BJ (cell line): ENCODE measurements at places on chromosomes 16 and 17.

- no peak for DNase-seq
These were observed 100.8 kb downstream of the ADCY9 start for GRCh38 chr16:4015275-4016004.

- DNase-seq: no peak
These were observed 26.9 kb downstream of the TNS4 start for GRCh38 chr17:40474419-40475002.

DNA sequence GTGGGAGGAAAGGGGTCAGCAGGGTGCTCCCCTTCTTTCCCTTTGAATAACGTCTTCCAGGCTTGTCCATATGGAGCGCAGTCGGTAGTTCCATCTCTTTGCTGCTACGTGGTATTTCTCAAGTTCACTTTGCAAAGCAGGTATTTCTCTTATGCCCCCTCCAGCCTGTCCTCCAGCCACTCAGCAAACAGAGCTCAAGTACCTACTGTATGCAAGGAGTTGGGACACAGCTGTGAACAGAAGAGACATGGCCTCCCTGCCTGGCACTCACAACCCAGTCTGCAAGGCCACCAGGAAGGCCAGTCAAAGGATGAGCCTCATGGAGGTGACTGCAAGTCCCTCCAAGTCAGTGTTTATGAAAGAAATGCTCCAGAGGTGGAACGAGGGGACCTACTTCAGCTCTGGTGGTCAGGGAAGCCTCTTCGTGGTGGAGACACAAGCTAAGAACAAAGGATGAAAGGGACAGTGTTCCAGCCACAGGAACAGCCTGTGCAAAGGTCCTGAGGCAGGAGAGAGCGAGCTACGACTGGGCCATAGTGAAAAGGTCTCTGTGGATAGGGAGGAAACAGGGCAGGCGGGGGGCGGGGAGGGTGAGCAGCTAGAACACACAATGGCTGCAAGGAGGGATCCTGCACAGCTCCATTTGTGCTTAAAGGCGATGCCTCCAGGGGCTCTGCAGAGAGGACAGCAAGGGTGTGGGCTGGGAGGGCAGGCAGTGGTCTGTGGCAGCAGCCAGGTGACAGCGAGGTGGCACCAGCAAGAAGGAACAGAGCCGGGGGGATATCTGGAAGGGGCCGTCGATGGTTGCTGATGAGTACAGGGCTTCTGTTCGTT lies 32.6 kb downstream of the PPL start:
- DNase-seq: no peak

GRCh38 chr17:82848022-82848592 lies 8.3 kb upstream of the ZNF750 start:
- DNase-seq: no peak

GRCh38 chr17:48241770-48242497 lies 134.4 kb downstream of the SNX11 start:
- no peak for DNase-seq

GRCh38 chr17:65062171-65062915 lies 5.8 kb upstream of the GNA13 start:
- no peak for DNase-seq

DNA sequence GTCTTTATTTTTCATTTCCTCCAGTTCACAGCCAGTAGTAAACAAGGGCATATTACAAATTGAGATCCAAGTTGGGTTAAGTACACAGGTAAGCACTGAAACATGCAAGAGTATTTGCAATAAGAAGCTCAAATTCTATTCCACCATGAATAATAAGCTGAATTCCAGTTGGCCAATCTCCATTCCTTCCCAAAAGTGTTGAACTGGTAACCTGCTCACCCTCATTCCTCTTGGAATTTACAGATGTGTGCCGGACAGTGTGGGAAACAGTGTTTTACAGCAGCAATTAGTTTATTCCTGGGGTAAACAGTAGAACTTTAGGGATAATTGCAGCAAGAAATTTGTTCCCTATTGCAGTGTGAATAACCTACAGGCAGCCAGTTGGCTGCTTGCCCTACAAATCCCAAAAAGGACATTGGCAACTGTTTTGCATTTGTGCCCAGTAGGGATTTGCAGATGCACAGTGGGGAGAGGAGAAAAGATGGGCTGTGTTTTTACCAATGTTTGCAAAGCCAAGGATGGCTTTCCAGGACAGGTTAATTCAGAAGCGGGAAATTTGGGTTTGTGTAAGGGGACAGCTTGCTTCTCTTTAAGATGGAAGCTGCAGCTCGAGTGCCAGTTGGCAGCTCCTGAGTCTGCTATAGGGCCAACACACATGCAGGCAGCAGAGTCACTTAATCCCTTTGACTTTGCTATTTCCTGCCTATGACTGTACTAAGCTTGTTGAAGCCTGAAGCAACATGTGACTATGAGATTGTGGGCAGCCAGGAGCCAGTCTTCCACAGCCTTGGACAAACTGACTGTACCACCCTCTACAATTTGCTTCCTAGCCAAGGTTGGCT lies 318.9 kb downstream of the MAP2K6 start:
- no peak for DNase-seq

DNA sequence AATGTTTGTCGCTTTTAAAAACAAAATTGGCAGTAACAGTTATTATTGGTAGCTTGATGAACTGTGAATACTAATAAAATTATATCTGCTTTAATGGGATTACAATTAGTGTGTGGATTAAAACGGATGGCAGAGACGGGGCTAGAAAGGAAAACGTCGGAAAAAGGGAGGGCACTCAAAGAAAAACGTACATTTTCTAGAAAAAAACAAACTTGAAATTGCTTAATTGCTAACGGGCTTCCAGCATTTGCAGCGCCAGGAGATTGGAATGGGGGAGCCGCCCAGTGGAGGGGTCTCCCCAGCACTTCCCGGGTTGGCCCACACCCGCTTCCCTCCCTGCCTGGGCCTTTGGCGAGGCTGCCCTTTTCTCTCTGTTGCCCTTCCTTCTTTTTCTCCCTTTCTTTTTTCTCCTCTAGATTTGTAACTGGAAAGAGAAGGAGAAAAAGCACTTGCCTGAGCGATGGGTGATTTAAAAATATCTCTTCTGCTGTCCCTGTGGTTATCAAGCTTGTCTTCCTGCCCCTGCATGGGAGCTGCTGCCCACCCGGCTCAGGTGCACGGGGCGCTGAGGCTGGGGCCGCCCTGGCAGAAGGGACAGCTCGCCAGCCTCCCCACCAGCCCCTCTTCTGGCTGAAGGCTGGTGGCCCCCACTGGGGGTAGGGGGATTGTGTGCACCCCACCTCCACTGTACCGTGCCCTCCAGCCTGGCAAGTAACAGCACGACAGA lies 5.9 kb downstream of the BAHCC1 start:
- no peak for DNase-seq

GRCh38 chr16:20822521-20823325 lies 16.4 kb downstream of the REXO5 start:
- no peak for DNase-seq

DNA sequence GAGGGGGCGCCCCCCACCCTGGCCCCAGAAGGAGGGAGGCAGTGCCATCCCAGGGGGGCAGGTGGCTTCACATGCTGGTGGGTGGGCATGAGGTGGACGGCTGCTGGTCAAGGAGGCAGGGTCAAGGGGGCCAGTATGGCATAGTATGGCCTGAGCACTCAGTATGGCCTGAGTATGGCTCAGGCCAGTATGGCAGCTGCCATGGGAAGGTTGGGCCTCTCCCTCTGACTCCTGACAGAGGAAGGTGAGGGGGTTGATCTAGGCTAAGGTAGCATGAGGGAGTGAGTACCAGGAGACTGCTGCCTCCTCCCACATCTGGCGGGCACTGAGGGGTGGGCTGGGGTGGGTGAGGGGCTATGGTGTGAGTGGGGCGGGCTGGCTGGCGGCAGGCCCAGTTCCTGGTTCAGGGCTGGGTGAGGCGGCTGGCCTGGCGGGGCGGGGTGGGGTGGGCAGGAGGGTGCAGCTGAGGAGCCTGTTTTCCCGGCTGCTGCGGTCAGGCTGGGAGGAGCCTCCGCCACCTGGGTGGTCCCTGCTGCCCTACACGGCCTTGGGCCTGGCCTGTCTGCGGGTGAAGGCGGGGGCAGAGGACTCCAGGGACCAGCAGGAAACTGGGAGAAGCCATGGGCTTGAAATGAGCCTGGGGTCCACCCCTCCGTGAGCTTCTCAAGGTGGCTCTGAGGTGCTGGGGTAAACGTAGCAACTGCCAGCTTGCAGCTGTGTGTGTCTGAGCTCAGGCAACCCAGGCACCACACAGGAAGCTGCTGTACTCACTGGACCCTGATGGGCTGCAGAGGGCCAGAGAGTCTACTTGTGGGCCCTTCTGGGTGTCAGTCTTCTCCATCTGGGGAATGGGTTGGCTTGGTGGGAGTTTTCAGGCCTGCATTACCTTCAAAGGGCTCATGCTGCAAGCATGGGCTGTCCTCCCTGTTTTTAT lies 57.0 kb downstream of the RAI1 start:
- DNase-seq: no peak

- DNase-seq: no peak
These were observed 16.6 kb upstream of the RNF135 start for GRCh38 chr17:30954046-30954830.

- DNase-seq: no peak
These were observed 68.6 kb upstream of the TOB1 start for GRCh38 chr17:50934672-50935220.

GRCh38 chr16:89137666-89138512 lies 33.7 kb upstream of the CDH15 start:
- DNase-seq: no peak

DNA sequence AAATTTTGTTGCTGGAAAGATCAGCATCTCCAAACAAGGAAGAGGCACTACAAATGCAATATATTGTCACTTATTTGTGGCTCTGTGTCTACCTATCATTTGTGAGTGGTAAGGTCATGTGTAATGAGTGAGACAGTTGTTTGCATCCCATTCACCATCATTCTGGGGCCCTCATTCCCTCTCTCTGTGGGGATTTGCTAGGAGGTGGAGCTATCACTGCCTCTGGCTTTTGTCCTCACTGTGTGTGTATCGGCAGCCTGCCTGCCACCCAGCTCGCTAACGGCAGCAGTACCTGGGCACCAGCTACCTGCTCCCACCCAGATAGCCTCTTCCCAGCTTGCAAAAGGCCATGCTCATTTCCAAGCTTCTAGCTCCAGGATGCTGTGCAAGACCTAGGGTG lies 379.2 kb upstream of the ZFHX3 start:
- DNase-seq: no peak

DNA sequence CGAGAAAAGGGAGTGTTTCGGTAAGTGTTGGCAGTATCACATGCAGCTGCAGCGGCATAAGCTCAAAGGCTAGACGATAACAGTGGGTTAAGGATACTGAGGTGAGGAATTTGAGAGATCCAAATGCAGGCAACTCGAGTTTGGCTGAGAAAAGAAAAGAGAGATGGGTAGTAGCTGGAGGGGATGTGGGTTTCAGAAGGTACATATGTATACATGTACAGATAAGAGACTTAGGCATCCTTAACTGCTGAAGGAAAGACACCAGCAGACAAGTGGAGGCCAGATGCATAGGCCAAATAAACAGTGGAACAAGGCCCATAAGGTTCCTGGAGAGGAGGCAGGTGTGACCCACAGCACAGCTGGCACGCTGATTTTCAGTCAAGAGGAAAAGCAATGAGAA lies 86.6 kb upstream of the NETO2 start:
- no peak for DNase-seq

GRCh38 chr16:88526008-88526905 lies 43.9 kb upstream of the ZC3H18 start:
- no peak for DNase-seq

GRCh38 chr16:86229283-86229682 lies 281.0 kb upstream of the FOXF1 start:
- no peak for DNase-seq

GRCh38 chr16:58366247-58367031 lies 25.8 kb upstream of the GINS3 start:
- DNase-seq: no peak

DNA sequence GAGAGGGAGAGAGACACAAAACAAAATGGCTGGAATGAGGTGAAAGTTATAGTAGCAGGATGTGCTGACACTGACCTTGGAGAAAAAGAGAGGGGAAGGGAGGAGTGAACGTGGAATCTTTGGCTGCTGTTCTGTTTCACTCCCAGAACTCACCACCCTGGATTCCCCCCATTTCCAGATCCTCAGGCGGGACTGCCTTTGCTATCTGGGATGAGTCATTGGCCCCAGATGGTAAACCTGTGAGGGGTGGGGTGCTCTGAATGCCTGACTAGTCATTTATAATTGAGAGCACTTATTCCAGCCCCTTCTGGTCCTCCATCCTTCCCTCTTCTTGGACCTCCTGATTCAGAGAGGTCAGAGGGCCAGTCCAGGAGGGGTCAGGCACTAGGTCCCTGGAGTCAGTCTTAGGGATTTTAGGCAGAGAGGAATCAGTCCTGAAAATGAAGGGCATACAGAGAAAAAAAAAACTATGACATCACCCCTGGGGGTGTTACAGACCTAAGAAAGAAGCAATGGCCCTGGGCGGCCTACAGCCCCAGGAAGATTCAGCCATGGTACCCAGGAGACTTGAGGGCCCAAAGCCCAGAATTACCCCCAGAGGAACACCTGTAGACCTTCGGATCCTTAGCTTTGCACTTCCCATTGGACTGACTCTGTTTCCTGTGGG lies 2.2 kb upstream of the ZG16 start:
- DNase-seq: no peak

DNA sequence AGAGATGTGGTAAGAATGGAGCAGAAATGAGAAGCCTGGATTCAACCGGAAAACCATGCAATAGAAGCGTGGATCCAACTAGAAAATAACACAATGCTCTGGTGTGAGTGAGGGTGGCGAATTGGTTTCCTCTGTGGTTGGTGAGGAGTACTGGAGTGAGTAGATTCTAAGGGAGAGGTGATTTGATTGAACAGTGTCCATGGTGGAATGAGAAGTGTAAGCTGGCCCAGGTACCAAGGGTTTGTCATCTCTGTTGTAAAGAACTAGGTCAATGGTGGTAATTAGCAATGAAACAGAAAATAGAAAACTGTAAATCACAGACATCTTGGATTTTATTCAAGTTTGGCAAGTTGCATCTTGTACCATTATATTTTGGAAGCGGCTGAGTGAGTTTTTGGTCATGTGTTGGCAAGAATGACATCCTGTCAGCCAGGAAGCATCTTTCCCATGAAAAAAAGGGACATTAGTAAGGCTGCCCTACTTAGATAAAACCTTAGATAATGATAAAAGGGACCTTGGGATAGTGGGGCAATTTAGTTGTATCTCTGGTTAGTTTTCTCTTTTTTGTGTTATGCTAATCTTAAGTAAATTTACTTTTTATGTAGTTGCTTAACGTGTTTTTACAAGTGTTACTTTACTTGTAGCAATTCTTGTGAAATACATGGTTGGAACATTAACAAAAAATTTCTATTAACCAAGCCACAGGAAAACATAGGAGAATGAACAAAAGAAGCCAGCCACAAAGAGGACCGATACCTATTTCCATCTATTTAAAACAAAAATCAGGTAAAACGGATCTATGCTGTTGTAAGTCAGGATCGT lies 20.9 kb downstream of the HSD17B2 start:
- no peak for DNase-seq

DNA sequence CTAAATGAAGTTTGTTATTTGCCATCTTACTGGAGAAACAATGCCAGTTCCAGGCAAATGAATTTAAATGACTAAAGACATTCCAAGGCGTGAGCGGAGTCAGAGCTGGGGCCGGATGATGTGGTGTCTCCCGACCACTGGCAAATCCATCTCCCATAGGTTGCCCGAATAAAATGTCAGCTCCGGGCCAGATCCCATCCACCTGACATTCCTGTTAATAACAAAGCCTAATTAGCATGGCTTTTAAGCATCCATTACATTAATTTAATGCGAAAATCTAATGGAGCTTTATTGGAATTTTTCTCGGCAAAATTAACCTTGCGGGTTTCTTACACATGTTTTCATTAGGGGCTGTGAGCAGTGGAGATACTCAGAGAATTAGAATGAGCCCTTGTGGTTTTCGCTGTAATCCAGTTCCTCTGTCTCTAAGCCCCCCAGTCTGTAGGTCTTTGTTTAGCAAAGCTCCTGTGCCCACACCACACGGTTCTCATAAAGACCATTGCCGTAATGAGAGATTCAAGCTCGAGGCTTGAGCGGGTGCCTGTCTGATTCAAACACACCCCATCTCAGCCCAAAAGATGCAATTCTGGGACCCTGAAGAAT lies 123.3 kb downstream of the CCT6B start:
- DNase-seq: no peak
